ENCODE measurements at places on chromosomes 16 and 17.

DNA sequence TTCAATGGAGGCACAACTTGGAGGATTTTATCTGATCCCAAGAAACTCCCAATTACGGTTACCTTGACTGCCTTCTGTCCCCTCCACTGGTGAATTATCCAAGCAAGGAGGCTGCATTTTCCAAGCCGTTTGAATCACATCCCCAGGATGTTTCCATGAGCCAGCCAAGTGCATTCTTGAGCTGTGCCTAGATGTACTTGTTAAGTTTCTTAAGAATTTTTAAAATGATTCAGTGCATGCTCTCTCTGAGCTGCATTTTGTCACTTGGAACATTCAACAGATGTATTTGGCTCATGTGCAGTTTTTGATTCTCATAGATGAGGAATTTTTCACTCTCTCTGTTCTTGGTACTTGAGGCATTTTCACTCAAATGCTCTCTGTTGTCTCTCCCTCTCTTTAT lies 202.6 kb upstream of the MYOCD start:
- no peak for DNase-seq

GRCh38 chr16:27317738-27318391 lies 4.1 kb downstream of the IL4R start:
- peak; percentile 54 for DNase-seq

- DNase-seq, result no peak
These were observed 27.5 kb downstream of the TOM1L2 start for GRCh38 chr17:17944743-17945142.

- DNase-seq, result no peak
These were observed 50.0 kb upstream of the AKAP1 start for GRCh38 chr17:57034807-57035754.

DNA sequence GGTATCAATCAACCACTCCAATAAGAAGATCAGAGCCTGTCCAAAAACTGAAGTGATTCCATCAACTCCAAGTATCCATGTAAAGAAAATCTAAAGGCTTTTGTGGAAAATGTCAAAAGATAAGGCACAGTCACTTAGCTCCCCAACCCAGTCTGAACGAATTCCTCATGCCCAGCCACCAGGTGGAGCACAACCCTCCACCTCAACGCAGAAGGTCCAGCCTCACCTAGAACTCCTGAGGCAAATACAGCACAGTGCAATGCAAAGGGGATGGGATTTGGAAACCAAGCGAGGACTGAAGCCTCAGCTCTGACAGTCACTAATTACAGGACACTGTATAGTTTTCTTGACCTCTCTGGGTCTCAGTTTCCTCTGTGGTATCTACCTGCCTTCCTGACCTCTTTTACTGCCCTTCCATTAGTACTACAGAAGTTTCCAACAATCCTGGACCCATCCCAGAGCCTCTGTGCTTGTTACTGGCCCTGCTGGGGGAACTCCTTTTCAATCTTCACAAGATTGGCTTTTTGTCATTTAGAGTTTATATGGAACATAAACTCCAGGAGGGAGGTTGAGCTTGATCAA lies 2.0 kb downstream of the NCBP3 start:
- peak; percentile 53 for DNase-seq

- DNase-seq, result no peak
These were observed 878.0 kb downstream of the KCNJ18 start for GRCh38 chr17:22570144-22570845.

DNA sequence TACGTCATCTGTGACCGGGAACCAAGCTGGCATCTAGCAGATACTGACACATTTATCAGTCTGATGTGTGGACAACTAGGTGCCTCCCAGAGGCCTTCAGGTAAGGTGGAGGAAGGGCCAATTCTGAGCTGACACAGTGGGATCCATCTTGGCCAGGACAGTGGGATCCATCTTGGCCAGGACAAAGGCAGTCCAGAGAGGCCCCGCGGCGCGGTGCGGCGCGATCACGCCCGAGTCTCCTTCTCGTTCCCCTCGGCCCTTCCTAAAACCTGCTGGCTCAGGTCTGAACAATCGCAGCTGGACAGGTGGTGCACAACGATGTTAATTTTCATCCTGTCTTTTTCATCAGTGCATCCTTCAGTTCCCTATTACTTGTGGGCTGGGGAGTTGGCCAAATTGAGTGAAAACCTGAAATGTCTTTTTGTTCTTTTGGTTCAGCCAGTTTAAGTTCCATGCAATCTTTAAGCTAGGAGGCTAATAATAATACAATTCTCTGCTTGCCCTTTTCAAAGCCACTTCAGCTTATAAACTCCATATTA lies 486 bp upstream of the WSB1 start:
- peak; percentile 4 for DNase-seq

All from activated naive CD4-positive, alpha-beta T cell treated with Interleukin-2 at 50 U/mL for 16 hours (primary cell).